ENCODE measurements at places on chromosomes 7 and 10.

DNA sequence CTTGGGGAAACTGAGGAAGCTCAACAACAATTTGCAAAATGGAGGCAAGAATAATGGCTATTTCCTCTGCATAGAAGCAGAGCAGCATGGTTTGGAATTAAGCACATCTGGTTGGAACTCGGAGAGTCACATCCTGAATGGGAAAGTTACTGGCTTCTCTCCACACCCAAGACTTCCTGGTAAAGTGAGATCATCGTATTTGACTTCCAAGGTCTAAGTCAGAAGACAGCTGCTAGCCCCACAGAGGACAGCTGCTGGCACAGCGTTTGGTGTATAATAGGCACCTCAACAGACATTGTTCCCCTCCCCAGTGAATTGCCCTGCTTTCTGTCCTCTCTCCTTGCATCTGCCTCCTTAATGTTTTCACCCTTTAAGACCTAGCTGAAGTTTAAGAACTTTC lies 37.0 kb upstream of the NRF1 start:
- no peak for DNase-seq

DNA sequence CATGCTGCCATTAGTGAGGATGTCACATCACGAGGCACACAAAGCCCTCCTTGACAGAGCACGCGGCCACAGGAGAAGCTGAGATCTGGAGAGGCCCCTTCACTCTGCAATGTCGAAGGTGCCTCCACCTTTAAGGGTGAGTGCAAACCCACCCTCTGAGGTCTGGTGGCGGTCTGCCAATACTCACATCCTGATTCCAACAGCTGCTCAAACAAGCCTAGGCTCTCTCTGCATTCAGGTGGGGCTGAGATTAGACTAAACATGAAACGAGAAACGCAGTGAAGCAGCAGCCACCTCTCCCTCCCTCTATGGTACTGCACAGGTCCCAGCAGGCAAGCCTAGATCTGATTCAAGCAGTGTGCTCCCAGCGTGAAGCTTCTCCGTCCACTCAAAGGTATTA lies 151.8 kb downstream of the TCERG1L start:
- DNase-seq = no peak

- DNase-seq = no peak
These were observed 79.6 kb downstream of the ZNF777 start for GRCh38 chr7:149381245-149381644.

GRCh38 chr10:3875842-3876235 lies 90.8 kb upstream of the KLF6 start:
- DNase-seq = no peak

DNA sequence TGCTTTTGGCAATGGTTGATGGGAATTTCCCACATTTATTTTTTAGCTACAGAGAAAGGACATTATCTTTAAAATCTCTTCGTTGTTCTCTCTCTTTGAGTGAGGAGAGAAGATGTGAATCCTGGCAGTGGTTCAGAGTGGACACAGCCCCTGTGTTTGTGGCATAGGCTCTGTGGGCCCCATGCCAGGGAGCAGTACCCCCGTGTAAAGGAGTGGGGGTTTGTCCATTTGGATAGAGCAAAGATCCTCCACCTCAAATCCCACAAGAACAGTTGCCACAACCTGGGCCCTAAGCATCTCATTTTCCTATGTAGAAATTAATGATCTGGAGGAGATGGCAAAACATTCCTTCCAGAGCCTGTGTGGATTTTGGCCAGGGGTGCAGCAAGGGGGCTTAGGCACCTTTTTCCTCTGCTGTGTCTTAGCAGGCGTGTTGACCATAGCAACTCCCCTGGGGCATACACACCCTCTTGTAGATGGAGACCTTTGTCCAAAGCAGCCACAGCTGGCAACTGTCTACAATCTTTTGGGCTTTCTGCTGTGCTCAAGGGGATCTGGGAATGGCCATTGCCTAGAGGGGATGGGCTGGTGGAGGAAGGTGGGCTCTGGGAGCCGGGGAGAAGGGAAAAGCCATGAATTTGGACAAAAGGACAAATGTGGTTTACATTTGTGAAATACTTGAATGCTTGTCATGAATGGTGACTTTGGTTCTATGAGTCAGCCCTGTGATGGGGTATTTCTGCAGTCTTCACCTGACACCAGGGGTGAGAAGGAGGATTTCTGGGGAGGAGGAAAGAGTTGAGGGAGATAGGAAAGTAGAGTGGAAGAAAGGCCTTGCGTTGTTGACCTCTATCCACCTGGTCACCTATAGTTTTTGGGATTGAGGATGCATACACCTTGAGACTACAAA lies 92.0 kb downstream of the TCF7L2 start:
- no peak for DNase-seq

GRCh38 chr7:155919391-155920067 lies 107.3 kb upstream of the SHH start:
- DNase-seq = no peak

DNA sequence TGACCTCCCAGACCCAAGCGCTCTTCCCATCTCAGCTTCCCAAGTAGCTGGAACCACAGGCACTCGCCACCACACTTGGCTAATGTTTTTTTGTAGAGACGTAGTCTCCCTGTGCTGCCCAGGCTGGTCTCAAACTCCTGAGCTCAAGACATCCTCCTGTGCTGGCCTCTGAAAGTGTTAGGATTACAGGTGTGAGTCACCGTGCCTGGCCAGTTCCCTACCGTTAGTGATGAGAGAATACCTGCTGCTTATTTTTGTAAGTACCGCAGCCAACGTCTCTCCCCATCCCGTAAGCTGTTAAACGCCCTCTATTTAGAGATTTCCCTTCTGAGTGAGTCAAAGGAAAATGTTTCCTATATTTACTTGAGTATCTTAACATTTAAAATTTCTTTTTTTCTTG lies 38.5 kb upstream of the PDLIM1 start:
- DNase-seq = no peak

GRCh38 chr10:5536486-5537081 lies 11.8 kb downstream of the CALML3 start:
- DNase-seq = no peak

- no peak for DNase-seq
These were observed 72.6 kb downstream of the COPG2 start for GRCh38 chr7:130595986-130596385.

- no peak for DNase-seq
These were observed 10.7 kb downstream of the HIP1 start for GRCh38 chr7:75727881-75728593.

GRCh38 chr10:69715899-69716606 lies 85.7 kb upstream of the COL13A1 start:
- no peak for DNase-seq

Measured in osteocyte (in vitro differentiated cells).